Thoracic aorta endothelial cell (primary cell): ENCODE measurements at places on chromosomes 7 and 10. TPM values are rescaled to one million over a fixed set of nuclear protein-coding genes. Genes with fewer than 3 reads are reported as not detected.

Gene AKR1D1
- total RNA-seq = not detected in 2 replicates

Gene ATG9B
- under 0.01 and 0.07 TPM in 2 replicates for total RNA-seq

Gene EPDR1
- 5.5 and 5.7 TPM in 2 replicates for total RNA-seq

Gene UCMA
- not detected in 2 replicates for total RNA-seq

Gene PLEKHS1
- total RNA-seq = not detected in 2 replicates

Gene SPAG6
- not detected in 2 replicates for total RNA-seq

Gene CRTAC1
- 0.80 and 5.4 TPM in 2 replicates for total RNA-seq

Gene HGF
- 1.7 and 7.5 TPM in 2 replicates for total RNA-seq

Gene SLC16A12
- total RNA-seq = 0.80 TPM in 1 of 2 replicates, not detected in the other

Gene SEC31B
- total RNA-seq = 3.3 and 6.0 TPM in 2 replicates

Gene NXPH1
- total RNA-seq = not detected in 2 replicates

Gene RNF133
- total RNA-seq = 2.7 and 4.2 TPM in 2 replicates

Gene TAS2R41
- not detected in 2 replicates for total RNA-seq

Gene ASZ1
- total RNA-seq = not detected in 2 replicates

Gene EVX1
- not detected in 2 replicates for total RNA-seq

Gene ZNF467
- 4.5 and 5.2 TPM in 2 replicates for total RNA-seq

Gene EBLN1
- not detected in 2 replicates for total RNA-seq

Gene FFAR4
- not detected in 2 replicates for total RNA-seq

Gene HOXA7
- total RNA-seq = 0.27 and 3.1 TPM in 2 replicates

Gene BAMBI
- 3.2 and 4.5 TPM in 2 replicates for total RNA-seq

Gene DOCK1
- 110 and 118 TPM in 2 replicates for total RNA-seq

Gene GPRIN2
- total RNA-seq = not detected in 2 replicates

Gene ASB15
- total RNA-seq = not detected in 2 replicates

Gene SPDYE8
- not detected in 2 replicates for total RNA-seq

Gene PHKG1
- 0.27 and 0.57 TPM in 2 replicates for total RNA-seq

Gene TEX47
- total RNA-seq = not detected in 2 replicates

Gene ASB10
- not detected in 2 replicates for total RNA-seq

Gene AKR1C4
- not detected in 2 replicates for total RNA-seq

Gene CHN2
- 0.53 TPM in 1 of 2 replicates, not detected in the other for total RNA-seq

Gene CLDN3
- 0.27 and 0.43 TPM in 2 replicates for total RNA-seq

Gene NKX1-2
- not detected in 2 replicates for total RNA-seq

Gene DRGX
- total RNA-seq = not detected in 2 replicates

Gene PRF1
- not detected in 2 replicates for total RNA-seq

Gene TMEM229A
- total RNA-seq = not detected in 2 replicates

Gene ASAH2
- total RNA-seq = 0.27 and 0.43 TPM in 2 replicates

Gene PARD3
- total RNA-seq = 56.2 and 63.4 TPM in 2 replicates

Gene RTKN2
- total RNA-seq = 0.80 and 7.5 TPM in 2 replicates

Gene SEM1
- 41.8 and 45.5 TPM in 2 replicates for total RNA-seq

Gene SPRN
- total RNA-seq = not detected in 2 replicates
